ENCODE measurements at places on chromosomes 13 and 19.
A peak's percentile ranks its signal among the peaks of the same experiment; 100 is the strongest.

DNA sequence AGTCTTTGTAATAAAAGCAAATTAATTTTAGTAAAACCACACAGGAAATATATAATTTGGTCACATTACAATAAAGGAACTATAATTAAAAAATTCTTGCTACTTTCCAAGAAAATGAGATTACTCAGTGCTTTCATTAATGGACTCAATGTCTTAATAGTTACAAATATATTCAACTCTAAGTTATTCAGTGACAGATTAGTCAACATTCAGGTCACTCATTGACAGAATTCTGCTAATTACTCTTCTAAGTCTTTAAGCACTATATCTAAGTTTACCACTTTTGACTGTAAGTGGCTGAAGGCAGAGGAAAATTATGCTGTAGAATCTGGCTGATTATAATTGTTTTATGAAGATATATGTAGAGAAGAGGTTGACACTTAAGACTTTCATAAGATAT is 1365.0 kb downstream of the EFNB2 start:
- no peak for DNase-seq

DNA sequence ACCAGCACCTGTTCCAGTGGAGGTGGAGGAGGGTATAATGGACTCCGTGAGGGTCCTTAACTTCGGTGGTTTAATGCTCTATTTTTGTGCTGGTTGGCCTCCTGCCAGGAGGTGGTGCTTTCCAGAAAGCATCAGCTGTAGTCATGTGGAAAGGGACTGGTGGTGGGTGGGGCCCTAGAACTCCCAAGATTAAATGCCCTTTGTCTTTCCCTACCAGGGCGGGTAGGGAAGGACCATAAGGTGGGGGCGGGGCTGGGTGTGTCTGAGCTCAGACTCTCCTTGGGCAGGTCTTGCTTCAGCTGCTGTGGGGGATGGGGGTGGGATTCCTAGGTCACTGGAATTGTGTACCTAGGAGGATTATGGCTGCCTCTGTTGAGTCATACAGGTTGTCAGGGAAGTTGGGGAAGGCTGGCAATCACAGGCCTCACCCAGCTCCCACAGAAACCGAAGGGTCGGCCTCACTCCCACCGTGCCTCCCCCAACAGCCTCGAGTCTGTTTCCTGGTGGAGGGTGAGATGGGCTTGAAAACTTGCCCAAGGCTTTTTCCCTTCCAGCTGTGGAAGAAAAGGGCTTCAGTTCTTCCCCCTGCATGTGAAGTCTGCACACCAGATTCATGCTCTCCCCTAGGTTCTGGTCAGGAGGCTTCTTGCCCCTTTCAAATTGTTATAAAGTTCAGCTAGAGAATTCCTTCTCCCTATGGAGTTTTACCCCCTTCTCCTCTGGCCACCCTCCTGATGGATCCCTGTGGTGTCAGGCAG is 60.3 kb upstream of the CLDN10 start:
- no peak for DNase-seq

DNA sequence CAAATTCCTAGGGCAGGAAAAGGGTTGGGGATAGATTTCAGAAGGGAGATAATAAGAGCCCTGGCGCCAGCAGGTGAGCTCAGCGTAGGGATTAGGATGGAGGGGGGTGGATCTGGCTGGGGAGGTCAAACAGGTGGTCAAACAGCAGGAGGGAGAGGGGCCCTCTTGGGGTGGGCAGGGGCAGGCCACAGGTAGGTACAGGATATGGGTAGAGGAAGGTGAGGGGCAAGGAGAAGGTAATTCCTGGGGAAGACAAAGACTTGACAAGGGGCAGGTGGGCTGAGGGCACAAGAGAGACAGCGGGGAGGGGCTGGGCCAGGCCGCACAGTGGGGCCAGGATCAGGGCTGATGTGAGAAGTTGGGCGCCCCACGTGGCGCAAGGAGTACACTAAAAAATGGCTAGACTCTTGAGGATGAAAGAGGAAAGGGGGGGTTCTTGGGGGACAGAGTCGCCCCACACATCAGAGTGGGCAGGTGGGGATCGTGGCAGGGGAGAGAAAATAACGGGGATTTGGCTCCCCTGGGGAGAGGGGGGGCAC is 713 bp downstream of the KRI1 start:
- DNase-seq: peak; percentile 62

DNA sequence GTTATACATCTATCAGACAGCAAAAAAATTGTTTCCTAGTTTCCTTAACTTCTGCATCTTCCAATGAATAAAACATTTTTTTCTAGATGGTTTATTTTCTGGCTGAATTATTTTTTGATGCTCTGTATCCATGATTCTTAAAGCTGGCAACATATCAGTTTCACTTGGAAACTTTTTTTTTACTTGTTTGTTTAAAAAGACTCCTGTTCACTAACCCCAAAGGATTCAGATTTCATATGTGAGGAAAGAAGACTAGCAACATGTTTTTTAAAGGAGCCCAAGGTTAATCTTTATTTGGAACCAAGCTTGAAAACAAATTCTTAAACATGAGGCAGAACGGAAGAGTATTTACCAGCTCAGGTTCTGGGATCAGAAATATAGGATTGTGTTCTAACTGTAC is 632.3 kb downstream of the SLITRK6 start:
- no peak for DNase-seq
